ENCODE measurements at places on chromosomes 12 and 14.

- DNase-seq = no peak
These were observed 202.2 kb downstream of the MON2 start for GRCh38 chr12:62668782-62669181.

DNA sequence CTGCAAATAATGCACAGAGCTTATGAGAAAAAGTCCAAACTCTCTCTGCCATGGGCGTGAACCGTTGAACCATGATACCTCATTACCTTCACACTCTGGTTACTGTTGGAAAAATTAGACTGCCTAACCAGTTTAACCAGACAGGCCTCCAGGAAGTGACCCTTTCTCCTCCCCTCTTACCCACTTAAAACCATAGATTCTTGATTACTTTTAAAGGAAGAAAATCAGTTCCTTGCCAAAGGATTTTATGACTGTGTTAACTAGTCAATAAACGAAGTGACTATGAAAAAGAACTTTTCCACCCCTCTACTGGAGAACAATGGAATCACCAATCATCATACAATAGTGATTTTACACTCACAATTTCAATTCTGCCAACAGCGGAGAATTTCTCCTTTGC lies 254.0 kb upstream of the ATP2B1 start:
- no peak for DNase-seq

GRCh38 chr12:106945261-106945851 lies 10.4 kb upstream of the TMEM263 start:
- DNase-seq = no peak

DNA sequence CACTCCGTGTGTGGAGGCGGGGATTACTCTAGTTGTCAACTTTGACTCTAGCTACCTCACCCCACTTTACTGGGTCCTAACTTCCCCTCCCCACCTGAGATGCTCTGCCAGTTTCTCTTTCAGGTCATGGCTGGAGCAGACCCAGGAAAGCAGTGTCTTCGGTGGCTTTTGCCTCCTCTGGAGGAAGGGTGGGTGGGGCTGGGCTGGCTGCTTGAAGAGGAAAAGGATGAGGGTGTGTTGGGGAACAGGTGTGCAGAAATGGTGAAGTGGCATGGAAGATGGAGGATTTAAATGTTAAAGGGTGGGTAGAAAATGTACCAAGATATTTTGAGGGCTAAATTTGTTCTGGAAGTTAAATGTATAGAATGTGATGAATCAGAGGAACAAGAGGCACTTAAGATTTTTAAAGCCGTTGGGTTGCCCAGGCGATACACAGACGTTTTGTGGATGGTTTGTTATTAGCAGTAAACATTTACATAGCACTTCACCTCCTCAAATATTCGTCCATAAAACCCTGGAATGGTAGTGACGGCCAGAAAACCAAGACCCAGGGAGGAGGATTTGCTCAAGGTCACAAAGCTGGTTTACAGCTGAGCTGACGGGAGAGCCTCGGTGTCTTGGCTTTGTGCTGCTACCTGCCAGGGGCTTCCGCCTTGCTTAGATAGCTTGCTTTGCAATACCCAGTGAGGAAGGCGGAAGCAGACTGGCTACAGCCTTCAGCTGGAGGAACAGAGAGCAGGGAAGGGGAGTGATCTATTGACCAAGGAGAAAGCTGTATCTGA lies 72.2 kb upstream of the PRMT8 start:
- no peak for DNase-seq

DNA sequence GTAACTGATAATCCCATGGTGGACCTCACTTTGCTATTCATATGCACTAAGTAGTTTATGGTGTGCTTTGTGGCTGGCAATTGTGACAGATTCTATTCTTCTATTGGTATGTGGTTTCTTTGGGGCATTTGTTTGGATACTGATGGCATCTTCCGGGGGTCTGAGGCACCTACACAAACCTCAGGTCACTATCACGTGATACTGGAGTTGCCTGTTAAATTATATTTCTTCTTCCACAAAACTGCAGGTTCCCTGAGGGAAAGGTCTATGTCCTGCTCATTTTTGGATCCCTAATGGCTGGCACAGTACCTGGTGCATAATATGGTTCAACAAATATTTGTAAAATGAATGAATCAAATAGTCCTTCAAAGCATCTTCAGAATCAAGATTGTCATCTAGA lies 49.5 kb upstream of the HELB start:
- DNase-seq = no peak

- DNase-seq = no peak
These were observed 2.3 kb downstream of the HDAC7 start for GRCh38 chr12:47817272-47818006.

- DNase-seq = no peak
These were observed 183.1 kb downstream of the TMTC3 start for GRCh38 chr12:88325076-88325815.

DNA sequence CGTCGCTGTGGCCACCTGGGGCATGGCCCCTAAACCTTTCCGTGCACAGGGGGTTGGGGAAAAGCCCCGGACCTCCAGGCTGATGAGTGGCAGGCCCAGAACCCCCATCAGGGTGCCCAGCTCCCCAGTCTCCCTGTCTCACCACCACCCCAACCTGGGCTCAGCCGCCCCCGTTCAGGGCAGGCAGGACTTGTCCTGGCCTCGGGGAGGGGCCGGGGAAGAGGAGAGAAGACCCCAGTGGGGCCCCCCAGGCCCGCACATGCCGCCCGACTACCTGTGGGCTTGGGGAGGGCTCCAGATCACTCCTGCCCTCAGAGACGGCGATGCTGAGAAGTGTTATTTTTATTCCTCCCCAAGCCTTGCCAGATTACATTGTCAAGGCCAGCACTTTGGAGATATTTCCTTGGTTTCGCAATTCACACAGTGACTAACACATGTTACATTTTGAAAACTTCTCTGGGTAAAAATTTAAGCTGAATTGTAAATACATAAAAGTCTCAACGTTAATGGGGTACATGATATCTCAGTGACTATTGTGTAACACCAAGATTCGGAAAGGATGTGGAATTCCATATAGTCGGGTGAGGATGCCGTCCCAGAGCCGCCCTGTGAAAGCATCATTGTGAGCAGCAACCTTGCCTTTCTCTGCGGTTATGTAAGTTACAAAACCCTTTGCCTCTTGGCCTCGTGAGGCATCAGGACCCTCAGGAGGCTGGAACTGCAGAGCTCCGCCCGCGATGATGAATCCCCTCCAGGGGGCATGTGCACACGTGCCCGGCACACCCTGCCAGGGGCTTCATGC lies 85.6 kb upstream of the DIO3 start:
- no peak for DNase-seq

DNA sequence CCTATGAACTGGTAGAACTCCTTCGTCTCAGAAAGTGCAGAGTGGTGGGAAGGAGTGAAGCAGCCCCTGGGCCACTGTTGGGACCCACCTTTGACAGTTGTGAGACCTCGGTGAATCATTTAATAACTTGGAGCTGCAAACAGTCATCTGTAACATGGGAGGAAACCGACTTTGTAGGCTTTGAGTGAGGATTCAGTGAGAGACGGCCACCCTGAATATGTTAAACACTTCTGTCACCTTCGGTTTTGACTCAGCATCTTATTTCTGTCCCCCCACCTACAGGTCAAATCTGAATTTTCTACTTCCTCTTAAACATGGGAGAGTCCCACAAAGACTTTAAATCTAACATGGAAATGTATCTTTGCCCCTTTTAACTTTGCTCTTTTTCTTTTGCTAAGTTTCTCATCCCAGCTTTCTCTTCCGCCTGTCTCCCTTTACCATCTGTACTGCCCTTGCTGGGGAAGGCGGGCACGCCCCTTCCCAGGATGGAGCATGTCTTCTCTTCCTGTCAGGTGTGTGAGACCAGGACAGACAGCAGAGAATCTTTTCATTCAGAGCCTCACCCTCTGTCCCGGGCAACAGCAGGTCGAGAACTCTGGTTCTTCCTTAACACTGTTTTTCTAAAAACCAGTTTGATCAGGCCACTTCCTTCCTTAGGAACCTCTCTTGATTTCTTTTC lies 37.1 kb downstream of the ZC3H14 start:
- no peak for DNase-seq

DNA sequence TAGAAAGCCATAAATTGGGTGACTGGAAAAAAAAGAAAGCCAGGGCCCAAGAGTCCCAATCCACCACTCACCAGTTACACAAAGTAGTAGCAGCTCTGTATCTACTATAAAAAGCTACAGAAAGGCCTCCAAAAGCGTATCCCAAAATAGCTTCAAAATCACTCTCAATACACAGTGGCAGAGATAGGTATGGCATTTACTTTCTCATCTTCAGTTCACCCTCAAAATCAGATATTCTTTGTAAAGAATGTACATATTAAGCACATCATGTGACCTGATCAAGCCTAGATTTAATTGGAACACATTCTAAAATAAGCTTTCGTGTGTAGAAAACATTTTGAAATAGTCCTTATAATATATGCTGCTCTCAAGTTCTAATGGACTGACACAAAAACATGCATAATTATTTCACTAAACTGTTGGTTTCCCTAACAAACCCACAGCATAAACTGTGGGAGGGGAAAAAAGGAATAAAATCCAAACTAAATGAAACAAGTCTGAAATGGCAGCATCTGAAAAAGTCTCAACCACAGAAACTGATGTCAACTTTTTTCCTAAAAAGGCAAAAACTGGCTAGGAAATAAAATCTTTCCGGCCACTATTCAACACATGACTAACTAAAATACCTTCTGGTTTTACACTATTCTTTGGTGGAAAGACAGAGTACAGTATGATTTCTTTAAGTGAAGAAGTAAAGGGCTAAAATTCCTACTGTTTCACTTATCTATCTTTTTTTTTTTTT lies 25.9 kb downstream of the UBE2N start:
- DNase-seq = no peak

GRCh38 chr12:91940826-91941570 lies 204.6 kb downstream of the BTG1 start:
- DNase-seq = no peak

- no peak for DNase-seq
These were observed 94.2 kb downstream of the MYF5 start for GRCh38 chr12:80810874-80811273.

GRCh38 chr12:131171029-131171428 lies 217.3 kb downstream of the ADGRD1 start:
- DNase-seq = no peak

- DNase-seq = no peak
These were observed 3.6 kb downstream of the MGAT2 start for GRCh38 chr14:49623941-49624839.

DNA sequence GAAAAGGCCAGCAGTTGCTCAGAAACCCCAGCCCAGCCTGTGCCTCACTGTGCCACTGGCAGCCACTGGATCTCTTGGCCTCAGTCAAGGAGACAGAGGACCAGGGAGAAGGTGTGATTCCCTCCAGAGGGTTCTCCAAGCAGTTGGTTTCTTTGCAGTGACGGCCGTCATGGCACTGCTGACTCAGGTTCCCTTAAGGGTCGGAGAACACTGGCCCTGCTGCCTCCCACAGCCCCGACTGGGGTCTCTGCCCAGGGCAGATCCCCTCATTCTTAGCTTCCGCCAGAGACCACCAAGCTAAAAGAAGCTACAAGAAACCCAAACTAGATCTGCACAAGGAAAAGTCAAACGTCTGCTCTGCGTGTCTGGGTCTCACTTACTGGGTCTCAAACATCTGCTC lies 16.4 kb downstream of the TSPAN11 start:
- DNase-seq = no peak

GRCh38 chr14:99350751-99351150 lies 78.8 kb upstream of the BCL11B start:
- no peak for DNase-seq

DNA sequence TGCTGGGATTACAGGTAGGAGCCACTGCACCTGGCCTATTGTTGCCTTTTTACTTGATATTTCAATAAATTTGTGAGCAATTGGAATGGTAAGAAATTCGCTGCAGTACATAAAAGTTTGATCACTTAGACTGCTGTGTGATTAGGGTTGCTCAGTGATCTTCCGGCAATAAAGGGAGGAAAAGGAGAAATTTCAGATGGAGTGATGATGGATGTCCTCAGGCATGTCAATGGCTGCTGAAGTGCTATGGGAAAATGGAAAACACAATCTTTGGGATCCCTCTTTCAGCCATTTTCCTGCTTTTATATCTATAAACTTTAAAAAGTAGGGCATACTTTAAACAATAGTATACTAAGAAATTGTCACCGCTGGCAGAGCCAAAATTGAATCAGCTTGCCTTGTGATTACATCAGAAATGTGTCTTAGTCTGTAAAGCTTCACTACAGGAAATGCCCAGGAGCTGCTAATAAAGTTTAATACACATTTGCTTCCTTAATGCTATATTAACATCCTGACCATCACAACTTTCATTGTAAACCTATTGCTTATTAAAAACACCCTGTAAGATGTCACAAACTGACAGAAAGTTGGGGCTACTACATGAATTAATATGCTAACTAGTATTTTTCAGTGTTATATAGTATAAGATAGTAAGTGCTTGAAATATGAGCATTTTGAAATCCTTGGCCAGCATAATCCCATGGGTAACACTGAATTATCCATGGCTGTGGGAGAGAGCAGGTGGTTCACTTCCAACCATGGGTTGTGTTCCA lies 13.7 kb upstream of the FBXL14 start:
- DNase-seq = no peak

GRCh38 chr12:5430641-5431603 lies 986 bp upstream of the NTF3 start:
- DNase-seq = no peak

DNA sequence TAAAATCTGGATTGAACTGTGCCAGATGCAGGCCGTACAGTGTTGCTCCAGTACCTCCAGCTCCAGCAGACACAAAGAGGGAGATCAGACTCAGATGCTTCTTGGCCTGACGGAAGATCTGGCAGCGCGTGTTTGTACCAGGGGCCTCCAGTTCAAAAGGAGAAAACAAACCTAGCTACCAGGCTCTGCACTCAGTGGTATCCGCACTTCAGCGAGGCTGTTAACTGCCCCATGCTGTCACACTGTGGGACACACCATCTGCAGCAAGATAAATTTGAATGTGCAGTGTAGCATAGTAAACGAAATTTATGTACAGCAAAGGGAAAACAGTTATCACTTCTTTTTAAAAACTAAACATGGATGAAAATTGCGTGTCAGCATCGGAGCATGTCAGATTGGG lies 5.1 kb downstream of the DYNC1H1 start:
- no peak for DNase-seq

- no peak for DNase-seq
These were observed 285.3 kb downstream of the DAD1 start for GRCh38 chr14:22303589-22304195.

GRCh38 chr12:53313996-53314395 lies 7.4 kb downstream of the AAAS start:
- no peak for DNase-seq

DNA sequence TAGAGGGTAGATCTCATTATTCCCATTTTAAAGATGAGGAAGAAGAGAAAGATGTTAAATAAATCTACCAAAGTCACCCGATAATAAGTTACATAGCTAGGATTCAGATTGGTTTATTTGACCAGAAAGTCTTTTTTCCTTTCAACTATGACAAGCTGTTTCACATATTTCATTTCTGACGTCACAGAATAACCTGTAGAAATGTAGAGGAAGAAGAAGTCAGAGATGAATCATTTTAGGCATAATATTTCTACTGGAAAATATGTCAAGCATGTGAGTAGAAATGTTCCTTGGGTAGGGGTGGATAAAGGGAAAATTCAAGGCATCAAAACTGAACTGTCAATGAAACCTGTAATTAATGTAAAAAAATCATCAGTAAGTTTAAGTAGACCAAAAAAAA lies 107.0 kb downstream of the MGST1 start:
- DNase-seq = no peak
